ENCODE measurements at places on chromosomes 6 and 20.

- no peak for DNase-seq
Observed at GRCh38 chr6:68458447-68458846, 176.6 kb upstream of the ADGRB3 start.

DNA sequence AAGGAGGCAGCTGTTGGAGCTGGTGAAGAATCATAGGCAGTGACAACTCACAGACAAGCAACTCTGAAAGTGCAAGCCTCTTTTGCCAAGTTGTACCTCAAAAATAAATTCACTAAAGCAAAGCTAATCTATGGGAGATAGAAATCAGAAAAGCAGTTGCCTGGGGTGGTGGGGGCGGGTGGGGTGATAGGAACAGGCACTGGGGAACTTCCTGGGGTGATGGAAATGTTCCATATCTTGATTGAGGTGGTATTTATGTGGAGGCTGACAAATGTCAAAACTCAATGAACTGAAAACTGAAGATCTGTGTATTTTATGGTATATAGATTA is 52.4 kb downstream of the ATP9A start:
- DNase-seq, result no peak

- no peak for DNase-seq
Observed at GRCh38 chr6:24719125-24719971, at the start of gene C6orf62. Gene C6orf62 (minus strand): TSS chr6:24719154. CDS start chr6:24718668, 486 bp downstream.

DNA sequence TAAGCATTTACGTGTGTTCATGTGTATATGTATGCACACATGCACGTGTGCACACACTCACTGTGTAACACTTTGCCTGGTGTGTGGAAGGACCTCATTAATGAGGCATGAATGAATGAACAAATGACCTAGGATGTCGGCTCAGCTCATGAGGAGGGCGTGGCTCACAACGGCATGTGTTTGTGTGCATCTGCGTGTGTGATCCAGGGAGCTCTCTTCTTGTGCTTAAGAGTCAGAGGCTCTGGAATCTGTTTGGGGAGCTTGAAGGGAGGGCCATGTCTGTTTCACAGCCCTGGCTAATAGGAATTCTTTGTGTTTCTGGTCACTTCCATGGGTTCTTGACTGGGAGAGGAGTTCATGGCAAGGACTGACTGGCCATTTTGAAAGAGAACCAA is 32.7 kb downstream of the TOX2 start:
- no peak for DNase-seq

DNA sequence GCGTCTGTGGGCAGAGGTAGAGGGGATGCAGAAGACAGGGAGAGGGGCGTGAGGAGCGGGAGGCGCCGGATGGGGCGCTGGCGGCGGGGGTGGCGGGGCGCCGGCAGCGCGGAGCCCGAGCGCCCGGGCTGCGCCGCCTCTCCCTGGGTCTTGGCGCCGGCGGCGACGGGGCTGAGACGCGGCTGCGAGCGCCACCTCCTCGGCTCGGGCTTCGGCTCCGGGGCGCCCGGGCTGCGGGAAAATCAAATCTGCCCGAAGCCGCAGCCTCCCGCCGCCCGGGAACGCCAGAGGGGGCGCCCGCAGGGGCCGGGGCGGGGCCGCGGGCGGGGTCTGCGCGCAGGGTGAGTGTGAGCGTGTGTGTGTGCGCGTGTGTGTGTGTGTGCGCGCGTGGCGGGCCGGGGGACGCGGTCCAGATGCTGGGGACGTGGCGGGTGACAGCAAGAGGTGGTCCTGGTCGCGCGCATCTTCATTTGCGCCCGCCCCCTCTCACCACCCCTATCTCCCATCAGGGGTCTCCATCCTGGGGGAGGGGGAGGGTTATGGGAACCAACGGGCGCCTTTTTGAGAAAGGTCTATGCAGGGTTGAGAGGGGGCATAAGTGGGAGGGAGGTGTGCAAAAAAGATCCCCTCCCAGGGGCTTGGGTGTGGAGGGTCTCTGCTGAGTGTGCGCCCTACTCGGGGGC is 646 bp upstream of the CPNE5 start:
- no peak for DNase-seq

DNA sequence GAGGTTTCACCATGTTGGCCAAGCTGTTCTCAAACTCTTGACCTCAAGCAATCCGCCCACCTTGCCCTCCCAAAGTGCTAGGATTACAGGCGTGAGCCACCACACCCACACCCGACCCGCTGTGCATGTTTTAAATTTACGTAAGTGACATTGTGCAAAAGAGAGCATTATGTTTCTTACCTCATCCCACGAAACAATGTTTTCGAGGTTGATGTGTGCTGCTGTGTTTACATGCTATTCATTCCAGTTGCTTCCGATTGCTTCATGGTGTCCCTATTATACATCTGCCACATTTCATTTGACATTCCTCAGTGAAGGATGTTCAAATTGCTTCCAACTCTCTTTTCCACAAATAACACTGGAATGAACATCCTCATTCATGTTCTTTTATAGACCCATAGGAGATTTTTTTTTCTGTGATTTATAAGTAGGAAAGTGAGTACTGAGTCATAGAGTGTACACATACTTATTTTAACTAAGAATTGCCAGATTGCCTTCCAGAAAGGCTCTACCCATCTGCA is 403.9 kb upstream of the JARID2 start:
- DNase-seq, result no peak

- no peak for DNase-seq
Observed at GRCh38 chr6:156988276-156989158, 211.3 kb downstream of the ARID1B start.

- no peak for DNase-seq
Observed at GRCh38 chr6:86936834-86937218, 502 bp upstream of the HTR1E start.

GRCh38 chr20:52060794-52061714 is 130.5 kb downstream of the ZFP64 start:
- DNase-seq, result no peak

GRCh38 chr6:16803294-16804200 is 42.3 kb upstream of the ATXN1 start:
- DNase-seq, result peak; percentile 42

GRCh38 chr6:33599413-33599938 is 19.4 kb upstream of the BAK1 start:
- DNase-seq, result no peak

DNA sequence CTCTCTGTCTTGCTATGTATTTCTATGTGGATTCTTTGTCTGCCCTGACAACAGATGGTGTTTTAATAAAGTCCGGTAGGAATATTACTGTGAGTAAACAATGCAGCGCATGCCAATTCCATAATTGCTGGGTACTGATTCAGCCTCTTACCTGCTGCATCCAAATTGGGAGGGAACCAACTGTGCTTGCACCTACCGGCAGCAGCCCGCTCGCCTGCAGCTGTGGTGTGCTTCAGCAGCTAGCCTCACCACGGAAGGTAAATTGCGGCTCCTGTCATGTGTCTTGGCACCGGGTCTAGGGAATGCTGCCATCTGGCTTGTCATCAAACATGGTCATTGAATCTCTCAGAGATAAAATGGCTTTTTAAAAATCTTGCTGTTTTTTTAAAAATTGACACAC is 704.8 kb upstream of the SLC35B3 start:
- peak; percentile 58 for DNase-seq

- DNase-seq, result no peak
Observed at GRCh38 chr20:46299078-46299477, 9.2 kb downstream of the CDH22 start.

DNA sequence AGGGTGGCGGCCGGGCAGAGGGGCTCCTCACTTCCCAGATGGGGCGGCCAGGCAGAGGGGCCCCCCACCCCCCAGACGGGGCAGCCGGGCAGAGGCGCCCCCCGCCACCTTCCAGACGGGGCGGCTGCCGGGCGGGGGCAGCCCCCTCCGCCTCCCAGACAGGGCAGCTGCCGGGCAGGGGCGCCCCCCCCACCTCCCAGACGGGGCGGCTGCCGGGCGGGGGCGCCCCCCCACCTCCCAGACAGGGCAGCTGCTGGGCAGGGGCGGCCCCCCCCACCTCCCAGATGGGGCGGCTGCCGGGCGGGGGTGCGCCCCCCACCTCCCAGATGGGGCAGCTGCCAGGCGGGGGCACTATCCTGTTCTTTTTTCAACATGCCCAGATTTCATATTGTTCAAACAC is 78.2 kb upstream of the DST start:
- no peak for DNase-seq

- no peak for DNase-seq
Observed at GRCh38 chr20:1618954-1619540, 762 bp downstream of the SIRPB1 start.

- DNase-seq, result peak; percentile 29
Observed at GRCh38 chr6:49606721-49607390, 29.8 kb downstream of the RHAG start.

DNA sequence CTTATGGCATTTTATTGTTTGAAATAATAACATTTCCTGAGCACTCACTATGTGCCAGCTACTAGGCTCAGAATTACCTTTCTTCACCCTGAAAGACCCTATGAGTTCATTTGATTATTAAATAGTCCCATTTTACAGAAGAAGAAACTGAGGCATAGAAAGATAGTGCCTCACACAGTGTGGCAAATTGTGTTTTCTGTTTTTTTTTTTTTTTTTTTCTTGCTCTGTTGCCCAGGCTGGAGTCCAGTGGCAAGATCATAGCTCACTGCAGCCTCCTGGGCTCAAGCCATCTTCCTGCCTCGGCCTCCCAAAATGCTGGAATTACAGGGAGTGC is 59.7 kb upstream of the PTPN1 start:
- DNase-seq, result no peak

GRCh38 chr6:72689107-72689954 is 67.5 kb downstream of the KCNQ5 start:
- DNase-seq, result no peak

DNA sequence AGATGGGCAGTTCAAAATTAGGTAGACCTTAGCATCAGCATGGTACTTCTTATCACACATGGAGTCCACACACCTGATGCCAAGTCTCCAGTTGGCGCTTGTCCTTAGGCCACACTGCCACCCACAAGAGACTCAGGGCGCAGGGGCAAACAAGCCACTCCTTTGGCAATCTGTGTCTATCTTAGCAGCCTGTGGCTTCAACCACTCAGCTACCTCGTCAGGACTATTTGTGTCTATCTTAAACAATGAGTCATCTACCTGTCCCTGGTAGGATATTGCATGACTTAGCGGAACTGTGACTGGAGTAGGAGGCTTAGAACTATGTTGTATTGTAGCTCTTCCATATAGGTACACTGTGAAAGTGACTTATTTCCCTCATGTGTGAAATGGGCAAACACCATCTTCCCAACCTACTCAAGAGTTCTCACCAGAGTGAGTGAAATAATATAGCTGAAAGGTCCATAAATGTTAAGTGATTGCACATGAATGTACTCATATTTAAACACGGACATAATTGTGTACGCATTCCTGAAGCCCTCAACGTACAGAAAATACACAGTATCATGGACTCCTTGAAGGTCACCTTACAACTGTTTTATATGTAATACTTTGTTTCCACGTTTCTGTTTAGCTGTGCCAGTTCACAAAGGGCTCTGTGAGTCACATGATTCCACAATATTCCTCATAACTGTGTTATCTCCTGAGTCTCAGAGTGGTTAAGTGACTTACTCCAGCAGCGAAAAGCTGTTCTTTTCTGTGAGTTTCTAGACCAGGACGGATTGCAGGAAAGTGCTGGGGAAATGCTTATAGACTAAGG is 1.6 kb downstream of the TRIM27 start:
- no peak for DNase-seq

DNA sequence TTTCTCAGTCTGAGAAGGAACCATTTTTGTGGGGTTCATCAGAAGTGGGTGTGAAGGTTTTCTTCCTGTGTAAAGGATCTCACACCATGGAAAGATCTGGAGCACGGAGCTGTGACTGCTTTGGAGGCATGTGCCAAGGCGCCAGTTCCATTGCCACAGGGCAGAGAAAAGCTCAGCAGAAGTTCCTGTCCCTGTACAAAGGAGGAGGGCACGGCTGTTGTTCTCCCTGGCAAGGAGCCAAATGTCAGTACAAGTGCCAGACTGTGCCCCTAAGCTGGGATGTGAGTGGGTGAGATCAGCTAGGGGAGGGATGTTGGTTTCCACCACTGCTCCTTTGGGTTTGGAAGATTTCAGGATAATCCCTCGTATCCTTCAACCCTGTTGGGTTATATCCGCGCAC is 117.3 kb downstream of the CRYBG1 start:
- no peak for DNase-seq

GRCh38 chr6:76565932-76566331 is 493.5 kb upstream of the IMPG1 start:
- DNase-seq, result no peak

DNA sequence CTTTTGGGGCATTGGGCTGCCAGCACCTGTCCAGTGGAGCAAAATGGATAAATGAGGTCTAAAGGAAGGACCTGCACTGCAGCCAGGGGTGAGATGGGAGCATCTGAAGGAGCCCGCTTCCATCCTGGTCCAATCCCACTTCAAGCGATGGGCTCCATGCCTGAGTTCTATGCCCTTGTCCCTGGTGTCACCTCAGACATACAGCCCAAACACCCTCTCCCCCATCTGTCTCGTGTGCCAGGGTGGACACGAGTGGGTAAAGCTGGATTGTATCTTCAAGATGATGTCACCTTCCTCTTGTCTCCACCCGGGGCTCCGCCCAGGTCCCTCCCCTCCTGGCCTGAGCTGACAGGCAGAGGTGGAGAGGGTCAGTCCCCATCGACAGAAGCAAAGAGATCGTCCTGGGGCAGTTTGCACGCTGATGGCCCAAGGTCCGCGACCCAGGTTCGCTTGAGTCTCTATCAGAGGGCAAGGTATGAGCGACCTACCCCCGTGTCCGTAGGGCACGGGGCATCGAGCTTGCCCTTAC is 544 bp downstream of the SMIM29 start:
- DNase-seq, result no peak

GRCh38 chr6:105344881-105345370 is 58.0 kb downstream of the PREP start:
- no peak for DNase-seq

GRCh38 chr6:169591616-169592015 is 110.2 kb downstream of the WDR27 start:
- DNase-seq, result no peak

GRCh38 chr6:76742919-76743318 is 670.5 kb upstream of the IMPG1 start:
- DNase-seq, result no peak

DNA sequence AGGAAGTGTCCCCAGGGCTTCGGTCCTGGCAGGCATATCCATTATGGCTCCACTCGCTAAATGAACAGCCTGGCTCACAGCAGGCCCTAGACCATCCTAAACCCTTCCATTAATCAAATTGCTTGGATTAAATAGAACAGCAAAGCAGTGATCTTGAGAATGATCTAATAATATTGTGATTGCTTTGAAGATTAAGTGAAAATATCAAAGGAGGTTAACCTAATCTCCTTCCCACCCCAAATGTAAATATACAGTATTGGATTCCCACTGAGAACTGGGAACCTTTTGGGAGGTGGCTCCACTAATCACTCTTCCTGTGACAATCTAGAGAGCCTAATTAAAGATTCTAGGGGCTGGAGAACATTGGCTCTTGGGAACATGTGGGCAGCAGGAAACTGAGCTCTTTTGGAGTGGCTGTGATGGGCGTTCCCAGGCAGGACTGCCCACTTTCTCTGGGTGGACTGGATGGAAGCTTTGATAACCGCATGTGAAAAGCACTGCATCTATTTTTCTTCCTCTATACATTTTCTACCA is 68.3 kb upstream of the FRMD1 start:
- DNase-seq, result peak; percentile 75

GRCh38 chr6:156804402-156804801 is 27.2 kb downstream of the ARID1B start:
- DNase-seq, result no peak

- no peak for DNase-seq
Observed at GRCh38 chr6:24223115-24223919, 97.3 kb downstream of the NRSN1 start.

GRCh38 chr6:151539506-151540268 is 45.9 kb downstream of the CCDC170 start:
- DNase-seq, result no peak

GRCh38 chr20:53678990-53679596 is 85.5 kb upstream of the ZNF217 start:
- no peak for DNase-seq

All from NCI-H1417 treated with DMSO at 0.1 percent for 48 hours (cell line).